ENCODE measurements at places on chromosomes 11 and 22.

DNA sequence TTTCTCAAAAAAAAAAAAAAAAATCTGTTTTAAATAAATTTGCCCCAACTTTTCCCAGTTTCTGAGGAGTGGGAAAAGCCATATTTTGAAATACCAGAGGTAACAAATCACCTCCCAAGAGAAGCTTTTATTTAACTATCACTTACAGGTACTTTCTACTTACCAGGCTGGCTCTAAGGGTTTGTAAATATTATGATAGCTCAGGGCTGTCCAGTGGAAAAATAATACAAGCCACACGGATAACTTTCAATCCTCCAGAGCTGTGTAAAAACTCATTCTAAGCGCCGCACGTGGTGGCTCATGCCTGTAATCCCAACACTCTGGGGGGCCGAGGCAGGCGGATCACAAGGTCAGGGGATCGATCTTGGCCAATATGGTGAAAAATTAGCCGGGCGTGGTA lies 5.6 kb upstream of the SEC14L4 start:
- no peak for DNase-seq

- no peak for DNase-seq
Observed at GRCh38 chr22:31537019-31537535, 40.7 kb downstream of the SFI1 start.

- DNase-seq: no peak
Observed at GRCh38 chr11:32821517-32821916, 8.2 kb upstream of the PRRG4 start.

GRCh38 chr22:41648432-41648831 lies 27.3 kb downstream of the XRCC6 start:
- no peak for DNase-seq

DNA sequence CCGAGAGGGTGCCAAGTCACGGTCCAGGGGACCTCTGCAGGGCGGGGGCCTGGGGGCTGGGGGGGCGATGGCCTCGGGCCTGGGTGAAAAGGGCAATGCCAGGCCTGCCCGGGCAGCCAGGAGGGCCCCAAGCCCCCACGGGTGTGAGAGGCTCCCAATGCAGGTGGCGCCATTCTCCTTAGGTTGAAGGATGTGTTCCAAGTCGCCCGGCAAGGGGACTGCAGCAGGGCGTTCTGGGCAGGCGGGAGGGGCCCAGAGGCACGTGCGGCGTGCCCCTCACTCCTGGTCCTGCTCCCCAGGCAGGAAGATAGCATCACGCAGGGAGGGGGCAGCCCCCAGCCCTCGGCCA lies 730 bp upstream of the TNNI2 start:
- no peak for DNase-seq

DNA sequence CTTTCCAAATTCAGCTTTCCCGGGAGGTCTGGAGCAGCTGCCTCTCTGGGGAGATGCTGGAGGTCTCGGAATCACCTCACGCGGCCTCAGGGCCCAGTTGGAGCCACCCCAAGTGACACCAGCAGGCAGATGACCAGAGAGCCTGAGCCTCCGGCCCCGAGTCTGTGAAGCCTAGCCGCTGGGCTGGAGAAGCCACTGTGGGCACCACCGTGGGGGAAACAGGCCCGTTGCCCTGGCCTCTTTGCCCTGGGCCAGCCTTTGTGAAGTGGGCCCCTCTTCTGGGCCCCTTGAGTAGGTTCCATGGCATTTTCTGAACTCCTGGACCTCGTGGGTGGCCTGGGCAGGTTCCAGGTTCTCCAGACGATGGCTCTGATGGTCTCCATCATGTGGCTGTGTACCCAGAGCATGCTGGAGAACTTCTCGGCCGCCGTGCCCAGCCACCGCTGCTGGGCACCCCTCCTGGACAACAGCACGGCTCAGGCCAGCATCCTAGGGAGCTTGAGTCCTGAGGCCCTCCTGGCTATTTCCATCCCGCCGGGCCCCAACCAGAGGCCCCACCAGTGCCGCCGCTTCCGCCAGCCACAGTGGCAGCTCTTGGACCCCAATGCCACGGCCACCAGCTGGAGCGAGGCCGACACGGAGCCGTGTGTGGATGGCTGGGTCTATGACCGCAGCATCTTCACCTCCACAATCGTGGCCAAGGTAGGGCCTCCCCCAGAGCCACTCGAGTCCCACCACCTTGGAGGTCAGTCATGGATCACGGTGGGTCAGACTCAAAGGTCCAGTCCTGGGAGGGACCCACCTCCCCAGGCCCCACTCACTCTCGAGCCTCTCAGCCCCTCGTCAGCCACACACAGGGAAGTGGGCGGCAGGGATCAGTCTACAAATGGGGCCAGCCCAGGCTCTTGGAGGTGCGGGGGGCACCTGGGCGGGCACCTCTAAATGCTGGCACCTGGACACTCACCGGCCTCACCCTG lies 525 bp downstream of the SLC22A12 start:
- no peak for DNase-seq

DNA sequence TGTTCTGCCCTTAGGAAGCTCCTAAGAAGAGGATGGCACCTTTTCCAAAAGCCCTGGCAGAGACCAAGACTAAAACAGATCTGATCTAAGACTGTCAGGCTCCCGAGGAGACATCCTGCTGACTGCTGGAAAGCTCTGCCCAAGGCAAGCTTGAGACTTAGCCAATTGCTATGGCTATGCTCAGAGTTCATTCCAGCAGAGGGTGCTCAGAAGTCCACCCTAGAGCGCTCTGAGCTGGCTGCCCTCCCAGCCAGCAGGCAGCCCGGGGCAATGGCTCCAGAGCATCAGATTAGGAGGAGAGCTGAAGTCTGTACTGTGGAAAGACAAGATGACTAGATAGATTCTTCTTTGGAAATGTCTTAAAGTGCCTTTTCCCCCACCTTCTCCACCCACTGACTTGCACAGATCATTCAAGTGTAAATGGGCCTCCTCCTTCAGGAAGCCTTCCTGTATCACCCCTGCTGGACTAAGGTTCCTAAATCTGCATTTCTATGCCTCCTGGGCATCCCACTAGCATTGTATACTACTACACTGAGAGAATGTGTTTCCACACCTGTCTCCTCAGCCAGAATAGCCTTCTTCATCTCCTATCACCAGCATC lies 23.4 kb downstream of the LRRC55 start:
- DNase-seq: no peak

DNA sequence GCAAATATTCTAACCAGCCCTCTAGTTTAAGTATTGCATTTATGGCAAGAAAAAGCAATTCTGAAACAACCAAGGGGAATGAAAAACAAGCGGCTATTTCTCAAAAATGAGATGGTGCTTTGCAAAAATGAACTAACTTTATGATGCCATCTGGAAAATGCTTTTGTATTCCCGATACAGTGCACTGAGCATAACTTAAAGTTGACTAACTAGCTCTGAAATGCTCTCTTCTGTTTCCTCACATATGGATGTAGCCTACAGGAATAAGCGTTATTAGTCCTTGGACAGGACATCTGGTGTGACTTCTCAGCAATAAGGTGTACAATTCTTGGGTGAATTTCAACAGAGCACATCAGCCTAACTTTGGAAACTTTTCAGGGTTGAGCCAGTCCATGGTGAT lies 228.2 kb upstream of the DDI1 start:
- no peak for DNase-seq

- DNase-seq: no peak
Observed at GRCh38 chr22:31446208-31446607, 43.4 kb downstream of the EIF4ENIF1 start.

- no peak for DNase-seq
Observed at GRCh38 chr11:121134741-121135312, 33.8 kb downstream of the TECTA start.

- peak; percentile 10 for DNase-seq
Observed at GRCh38 chr11:91790346-91791170, 434.1 kb upstream of the FAT3 start.

DNA sequence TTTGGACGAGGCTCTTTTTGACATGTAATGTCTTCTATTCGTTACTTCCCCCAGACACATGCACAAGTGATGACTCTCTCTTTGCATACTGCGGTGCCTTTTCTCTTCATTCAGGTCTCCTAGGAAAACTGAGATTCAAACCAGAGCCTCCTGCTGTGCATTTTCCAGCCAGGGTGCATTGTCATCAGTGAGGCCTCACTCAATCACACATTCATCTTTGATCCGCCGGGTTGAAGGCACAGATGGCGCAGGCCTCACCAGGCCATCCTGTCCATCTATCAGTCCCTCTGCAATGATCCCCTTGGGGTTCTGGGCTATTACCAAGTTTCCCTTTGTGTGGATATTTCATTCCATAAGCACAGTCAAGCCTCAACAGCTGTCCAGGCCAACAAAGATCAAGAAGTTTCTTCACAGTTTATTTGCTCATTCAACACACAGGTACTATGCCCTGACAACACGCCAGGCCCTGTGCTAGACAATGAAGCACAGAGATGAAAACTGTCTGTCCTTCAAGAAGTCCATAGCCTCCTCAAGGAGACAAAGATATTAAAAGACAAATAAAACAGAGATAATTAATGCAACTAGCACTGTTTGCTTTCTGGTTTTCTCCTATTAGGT lies 107.8 kb downstream of the LARGE1 start:
- no peak for DNase-seq

DNA sequence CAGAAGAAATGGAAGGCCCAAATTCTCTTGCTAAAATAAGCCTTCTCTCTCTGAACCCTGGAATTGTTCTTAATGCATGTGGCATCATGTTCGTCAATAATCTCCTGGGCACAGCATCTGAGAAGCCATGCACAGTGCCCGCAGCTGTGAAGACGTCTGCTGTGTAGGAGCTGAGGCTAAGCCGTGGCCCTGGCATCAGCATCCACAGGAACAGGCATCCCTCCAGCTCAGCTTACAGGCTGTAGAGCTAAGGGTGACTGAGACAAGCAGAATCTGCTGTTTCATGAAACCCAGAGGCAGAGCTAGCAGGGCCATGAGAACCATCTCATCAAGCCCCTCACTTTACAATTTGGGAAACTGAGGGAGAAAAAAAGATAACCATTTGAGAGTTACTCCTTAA lies 60.6 kb downstream of the SEZ6L start:
- DNase-seq: no peak

DNA sequence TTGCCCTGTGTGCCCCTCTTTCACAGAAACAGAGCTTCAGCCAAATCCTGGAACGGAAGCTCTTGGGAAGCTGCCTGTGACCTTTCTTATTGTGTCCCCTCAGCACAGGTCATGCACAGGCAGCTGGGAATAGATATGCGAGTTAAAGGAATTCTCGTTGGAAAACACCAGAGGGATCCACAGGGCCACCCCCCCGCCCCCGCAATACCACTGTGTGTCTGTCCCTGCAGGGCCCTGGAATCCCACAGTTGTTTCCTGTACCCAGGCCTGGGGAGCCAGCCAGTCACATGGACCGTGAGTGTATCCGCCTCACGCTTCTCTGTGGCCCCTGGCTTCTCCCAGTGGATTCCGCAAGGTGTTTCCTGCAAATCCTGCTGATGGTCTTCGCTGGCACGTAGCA lies 29.0 kb downstream of the TIMP3 start:
- peak; percentile 62 for DNase-seq

DNA sequence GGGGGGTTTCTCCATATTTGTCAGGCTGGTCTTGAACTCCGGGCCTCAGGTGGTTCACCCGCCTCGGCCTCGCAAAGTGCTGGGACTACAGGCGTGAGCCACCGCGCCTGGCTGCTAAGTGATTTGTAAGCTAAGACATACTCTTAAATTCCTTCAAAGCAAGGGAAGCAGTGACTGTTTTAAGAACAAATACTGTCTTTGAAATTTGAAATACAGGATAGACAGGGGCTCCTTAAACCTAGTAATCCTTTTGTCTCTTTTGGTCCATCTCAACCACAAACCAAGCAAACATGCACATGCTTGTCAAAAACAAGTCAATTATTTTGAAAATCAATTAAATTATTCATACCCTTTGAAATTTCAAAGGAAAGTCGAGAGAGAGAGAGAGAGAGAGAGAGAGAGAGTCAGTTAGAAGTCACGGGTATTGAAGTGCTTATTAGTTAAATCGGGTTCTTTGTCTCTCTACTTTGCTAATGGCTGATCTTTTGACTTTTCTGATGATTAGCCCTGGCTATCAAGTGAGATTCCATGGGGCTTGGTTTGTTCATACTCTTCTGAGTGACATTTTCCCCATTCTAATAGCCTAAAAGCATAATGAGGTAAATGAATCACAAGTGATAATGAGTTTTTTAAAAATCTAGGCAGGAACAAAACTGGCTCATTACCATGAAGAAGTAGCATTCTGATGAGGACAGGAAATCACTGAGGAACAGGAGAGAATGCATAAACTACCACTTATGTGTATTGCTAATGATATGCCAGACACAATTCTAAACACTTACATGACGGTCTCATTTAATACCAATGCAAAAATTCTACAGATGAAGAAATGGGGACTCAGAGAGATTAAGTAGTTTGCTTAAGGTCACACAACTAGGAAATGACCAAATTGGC lies 48.0 kb downstream of the MCHR1 start:
- DNase-seq: no peak

- no peak for DNase-seq
Observed at GRCh38 chr11:35932681-35933319, 11.1 kb upstream of the LDLRAD3 start.

Data from neural progenitor cell (in vitro differentiated cells).